ENCODE measurements at places on chromosomes 7 and 10.

DNA sequence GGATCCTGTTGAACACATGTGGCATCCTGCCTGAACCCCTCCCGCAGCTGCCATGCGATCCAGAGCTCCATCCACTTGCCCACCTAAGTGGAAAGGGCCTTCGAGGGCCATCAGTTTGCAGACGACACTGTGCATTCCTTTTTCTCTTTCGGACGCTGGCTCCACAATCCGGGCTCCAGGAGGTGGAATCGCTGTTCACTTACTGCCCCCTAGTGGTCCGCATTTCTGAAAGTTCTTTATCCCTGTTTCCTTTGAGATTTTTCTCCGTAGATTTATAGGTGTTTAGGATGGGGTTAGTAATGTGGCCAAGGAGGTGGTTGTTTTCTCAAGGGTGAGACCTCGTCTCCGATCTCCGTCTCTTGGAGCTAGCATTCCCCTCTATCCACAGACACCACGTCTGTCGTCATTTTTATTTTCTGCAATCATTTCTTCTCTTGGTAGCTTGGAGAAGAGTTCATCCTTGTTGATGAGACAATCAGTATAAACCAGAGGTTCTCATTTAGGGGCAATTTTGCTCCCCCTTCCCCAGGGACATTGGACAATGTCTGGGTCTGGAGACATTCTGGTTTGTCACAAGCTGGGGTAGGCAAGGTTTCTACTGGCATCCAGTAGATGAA is 204.6 kb downstream of the ARHGAP21 start:
- peak; percentile 69 for DNase-seq

- no peak for DNase-seq
These were observed 15.6 kb downstream of the RGS10 start for GRCh38 chr10:119526621-119527592.

GRCh38 chr10:53491774-53492173 is 719.2 kb upstream of the MBL2 start:
- no peak for DNase-seq

DNA sequence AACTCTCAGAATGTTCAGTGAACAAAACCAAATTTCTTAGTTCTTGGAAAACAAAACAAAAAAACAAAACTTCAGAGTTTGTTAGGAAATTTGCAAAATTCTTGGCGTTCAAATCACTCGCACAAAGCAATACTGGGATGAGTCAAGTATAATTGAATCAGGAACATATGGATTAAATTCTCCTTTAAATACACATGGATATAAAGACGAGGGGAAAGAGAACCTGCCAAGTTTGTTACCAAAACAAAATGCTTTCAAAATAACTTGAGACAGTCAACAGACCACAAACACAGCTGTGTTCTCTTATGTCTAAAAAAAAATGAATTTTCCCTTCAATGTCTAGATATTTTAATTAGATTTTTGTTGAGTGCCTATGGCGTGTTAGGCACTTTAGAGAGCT is 93.5 kb upstream of the MPP7 start:
- no peak for DNase-seq

GRCh38 chr7:651032-651728 is 75.3 kb upstream of the DNAAF5 start:
- DNase-seq: no peak

- DNase-seq: no peak
These were observed 183.3 kb downstream of the SEMA3E start for GRCh38 chr7:83465643-83466042.

DNA sequence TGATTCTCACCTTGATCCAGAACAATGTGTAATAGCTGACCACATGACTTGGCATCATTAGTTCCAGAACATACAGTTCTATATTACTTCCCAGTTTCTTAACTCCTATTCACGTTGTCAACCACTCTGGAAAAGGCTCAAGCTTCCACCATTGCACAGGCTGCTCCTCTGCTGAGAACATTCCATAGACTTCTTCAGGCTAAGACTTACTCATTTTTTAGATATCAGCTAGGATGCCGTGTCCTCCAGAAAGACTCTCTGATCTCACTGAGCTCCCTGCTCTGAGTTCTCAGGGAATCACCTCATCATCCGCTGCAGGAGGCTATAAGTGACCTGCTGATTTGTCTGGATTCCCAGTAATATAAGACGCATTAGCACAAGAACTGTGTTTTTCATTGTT is 73.1 kb downstream of the HTR7 start:
- no peak for DNase-seq

DNA sequence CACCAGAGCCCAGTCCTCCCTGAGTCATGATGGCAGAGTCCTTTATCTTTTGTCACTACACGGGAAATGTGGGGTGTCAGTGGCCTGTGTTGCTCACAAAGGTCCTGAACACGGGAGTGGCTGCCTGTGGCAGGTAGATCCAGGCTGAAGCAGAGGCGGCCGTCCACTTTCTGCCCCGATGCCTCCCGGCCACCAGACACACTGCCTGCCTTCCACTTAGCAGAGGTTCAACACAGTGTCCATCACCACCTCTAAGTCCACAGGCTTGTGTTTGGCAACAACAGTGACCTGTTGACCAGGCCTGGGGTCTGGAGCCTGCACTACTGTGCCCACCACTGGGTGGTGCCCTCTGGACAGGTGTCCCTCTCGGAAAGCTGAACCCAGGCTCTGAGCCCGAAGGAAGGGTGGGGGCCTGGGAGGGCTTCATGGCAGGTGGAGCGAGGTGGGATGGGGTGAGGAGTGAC is 49.9 kb upstream of the CAMK2B start:
- DNase-seq: no peak

DNA sequence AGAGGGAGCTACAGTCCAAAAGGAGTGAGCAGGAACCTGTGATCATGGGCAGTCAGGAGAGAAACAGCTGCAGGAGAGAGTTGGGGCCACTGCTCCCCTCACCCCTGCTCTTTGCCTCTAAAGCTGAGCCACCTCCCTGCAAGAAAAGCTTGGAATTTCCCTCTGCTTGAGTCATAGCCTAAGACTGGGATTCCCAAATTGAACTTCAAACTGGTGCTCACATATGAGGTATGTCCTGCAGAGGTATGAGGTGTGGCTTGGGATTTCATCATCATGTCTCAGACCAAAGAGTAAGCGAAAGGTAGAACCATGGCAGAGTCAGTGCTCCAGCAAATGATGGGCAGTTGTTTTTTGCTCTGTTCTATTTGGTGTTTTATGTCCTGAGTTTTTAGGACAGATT is 237.1 kb upstream of the NRP1 start:
- no peak for DNase-seq

DNA sequence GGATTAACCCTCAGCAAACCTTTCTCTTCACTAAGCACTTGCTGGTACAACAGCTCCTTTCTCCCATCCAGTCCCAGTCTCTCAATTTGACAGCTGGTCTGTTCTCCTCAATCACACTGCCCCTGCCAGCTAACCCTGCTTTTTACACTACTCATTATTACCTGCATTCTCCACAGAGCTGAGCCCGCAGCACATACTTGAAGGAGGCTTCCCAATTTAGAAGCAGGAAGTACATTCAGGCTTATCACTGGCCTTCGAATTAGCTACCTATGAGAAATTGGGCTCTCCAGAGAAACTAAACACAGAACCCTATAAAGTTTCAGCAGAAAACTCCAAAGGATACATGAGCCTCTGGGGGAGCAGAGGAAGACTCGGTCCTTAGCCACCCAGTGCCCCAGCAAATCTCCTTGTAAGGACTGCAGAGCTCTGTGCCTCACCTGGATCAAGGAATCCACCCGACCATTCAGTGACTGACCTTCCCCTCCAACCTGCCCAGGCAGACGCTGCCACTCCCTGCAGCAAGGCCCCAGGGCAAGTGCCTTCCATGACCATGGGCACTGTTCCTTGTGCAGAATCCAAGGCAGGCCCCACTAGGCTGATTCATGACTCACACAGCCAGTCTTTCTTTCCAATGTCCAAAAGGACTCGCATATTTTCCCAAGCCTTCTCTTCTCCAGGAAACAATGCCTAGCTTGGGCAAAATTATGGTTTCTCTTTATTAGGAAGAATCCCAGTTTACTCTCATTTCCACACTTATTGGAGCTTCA is 68.0 kb downstream of the VOPP1 start:
- peak; percentile 17 for DNase-seq

DNA sequence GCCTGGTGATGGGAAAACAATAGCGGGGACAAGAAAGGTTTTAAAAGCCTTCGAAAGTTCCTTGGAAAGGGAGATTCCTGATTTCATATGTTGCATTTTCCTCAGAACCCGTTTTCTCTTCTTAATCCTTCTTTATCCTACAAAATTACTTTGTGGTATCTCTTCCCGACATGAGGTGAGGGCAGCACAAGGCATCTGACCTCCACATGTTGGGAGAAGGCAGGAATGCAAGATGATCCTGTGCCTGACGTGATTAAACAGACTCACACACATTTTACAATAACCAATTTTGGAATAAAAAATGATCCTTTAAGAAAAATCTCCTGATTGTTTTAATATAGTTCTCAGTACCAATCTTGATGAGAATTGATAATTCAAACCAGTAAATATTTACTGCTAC is 153.3 kb upstream of the MKLN1 start:
- no peak for DNase-seq

- no peak for DNase-seq
These were observed 305.8 kb upstream of the IGFBP3 start for GRCh38 chr7:46226860-46227259.

GRCh38 chr10:130932326-130933007 is 379.1 kb downstream of the TCERG1L start:
- no peak for DNase-seq

DNA sequence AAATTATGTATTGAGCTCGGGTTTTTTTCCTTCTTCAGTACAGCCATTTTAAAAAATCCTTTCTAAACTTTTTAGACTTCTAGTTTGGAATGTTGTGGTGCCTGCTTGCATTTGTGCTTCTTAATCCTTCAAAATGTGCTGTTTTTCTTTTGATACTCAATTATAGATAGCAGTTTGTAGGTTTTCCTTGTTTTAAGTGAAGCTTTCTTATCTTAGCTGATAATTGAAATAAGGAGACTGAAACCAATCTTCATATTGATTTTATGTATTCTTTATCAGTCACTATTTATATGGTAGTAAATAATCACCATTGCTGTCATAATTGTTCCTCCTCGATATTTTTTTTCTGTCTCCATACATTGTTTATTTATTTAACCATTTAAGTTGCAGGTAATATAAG is 56.6 kb downstream of the TAF3 start:
- DNase-seq: no peak

- no peak for DNase-seq
These were observed 56.7 kb downstream of the GRK5 start for GRCh38 chr10:119263951-119264617.

GRCh38 chr7:16753102-16753931 is at the start of gene TSPAN13:
Gene TSPAN13 (plus strand): TSS chr7:16753755. CDS start chr7:16753968, 213 bp downstream.
- DNase-seq: peak; percentile 83

- DNase-seq: no peak
These were observed 56.0 kb downstream of the SORBS1 start for GRCh38 chr10:95505084-95505610.

DNA sequence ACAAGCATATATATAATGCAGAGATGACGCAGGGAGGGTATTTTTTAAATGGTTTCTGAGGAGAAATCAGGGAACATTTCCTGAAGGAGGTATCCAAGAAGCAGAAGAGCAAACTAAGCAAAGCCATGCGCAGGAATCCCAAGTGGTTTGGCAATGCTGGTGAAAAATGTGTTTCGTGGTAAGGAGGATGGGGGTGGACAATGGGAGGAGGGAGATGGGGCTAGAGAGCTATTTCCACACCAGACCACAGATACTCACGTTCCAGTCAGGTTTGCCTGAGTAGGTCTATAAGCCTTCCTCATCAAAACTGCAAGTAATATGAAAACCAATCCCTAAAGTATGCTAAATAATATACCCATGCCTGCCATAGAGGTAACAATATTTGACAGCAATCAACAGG is 223.7 kb upstream of the MKLN1 start:
- no peak for DNase-seq

GRCh38 chr7:22001345-22002004 is 55.8 kb upstream of the CDCA7L start:
- DNase-seq: no peak

DNA sequence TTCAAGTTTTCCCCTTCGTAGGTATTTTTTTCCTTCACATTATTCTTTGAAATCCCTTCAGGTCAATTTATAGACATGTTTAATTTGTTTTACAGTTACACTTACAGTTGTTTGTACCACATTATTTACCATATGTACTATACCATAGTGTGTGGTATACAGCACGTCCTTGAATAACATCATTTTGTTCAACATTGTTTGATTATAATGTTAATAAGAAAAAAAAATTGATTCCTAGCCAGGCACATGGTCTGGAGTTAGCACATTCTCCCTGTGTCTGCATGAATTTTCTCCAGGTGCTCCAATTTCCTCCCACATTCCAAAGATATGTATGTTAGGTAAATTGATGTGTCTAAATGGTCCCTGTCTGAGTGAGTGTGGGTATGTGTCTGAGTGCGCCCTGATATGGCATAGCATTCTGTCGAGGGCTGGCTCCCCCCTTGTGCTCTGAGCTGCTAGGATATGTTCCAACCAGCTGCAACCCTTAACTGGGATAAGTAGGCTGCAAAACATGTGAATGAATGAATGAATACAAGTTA is 247.6 kb downstream of the CCDC7 start:
- no peak for DNase-seq

DNA sequence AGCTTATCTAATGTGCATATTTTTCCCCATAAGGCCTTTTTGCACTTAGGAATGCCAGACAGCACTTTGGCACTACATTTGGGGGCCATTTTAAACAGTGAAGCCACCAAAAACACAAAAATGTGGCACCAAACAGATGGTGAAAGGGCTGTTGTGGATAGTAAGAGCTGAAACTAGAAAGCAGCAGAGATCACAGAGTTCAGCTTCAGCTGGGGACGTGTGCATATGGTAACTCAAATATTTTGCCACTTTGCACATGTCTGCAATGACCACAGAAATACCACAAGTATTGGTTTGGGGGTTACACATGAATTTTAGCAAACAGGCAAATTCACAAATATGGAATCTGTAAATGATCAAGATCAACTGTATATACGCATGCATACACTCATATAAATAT is 72.8 kb downstream of the PODXL start:
- DNase-seq: no peak

DNA sequence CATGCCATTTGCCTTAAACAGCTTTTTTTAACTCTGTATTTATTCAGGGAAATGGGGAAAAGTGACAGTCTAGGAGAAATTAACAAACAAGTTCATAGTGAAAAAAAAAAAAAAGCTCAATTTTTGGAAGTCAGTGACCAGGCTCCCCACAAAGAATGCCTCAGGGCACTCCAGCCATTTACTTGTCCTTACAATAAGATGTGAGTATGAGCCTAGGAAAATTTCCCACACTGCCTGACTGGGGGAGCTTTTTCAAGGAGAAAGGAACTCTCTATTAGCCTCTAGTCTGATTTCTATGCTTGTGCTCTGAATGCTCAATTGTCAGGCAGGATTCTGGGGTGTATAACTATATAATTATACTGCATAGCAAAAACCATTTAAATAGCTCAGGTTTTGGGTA is 74.9 kb upstream of the NRBF2 start:
- no peak for DNase-seq

GRCh38 chr7:73909996-73910395 is 49.0 kb downstream of the TMEM270 start:
- DNase-seq: no peak

- DNase-seq: no peak
These were observed 24.5 kb downstream of the SNX13 start for GRCh38 chr7:17915796-17916195.
